NCI-H345 (cell line): ENCODE measurements at places on chromosomes 5 and 9.

GRCh38 chr9:94144394-94144793, 60.1 kb downstream of the PTPDC1 start:
- DNase-seq = no peak

DNA sequence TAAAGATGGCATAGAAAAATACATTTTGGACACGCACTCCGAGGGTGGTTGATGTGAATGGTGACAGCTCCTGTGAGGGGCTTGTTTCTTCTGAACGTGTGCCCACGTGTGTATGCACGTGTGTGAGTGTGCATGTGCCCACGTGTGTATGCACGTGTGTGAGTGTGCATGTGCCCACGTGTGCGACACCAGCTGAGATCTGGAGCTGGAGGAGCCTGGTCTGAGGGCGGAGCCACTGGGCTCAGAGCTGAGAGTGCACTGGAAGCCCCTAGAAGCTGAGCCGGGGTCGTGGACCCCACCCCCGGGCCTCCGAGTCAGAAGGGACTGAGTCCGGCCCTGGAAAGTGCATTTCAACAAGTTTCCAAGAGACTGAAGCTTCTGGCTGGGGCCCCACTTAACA, 282.5 kb upstream of the IRX4 start:
- DNase-seq = no peak

- DNase-seq = peak; percentile 61
Observed at GRCh38 chr5:144183254-144183889, 12.7 kb downstream of the KCTD16 start.

- no peak for DNase-seq
Observed at GRCh38 chr5:81046041-81046440, 85.9 kb downstream of the RASGRF2 start.

- no peak for DNase-seq
Observed at GRCh38 chr5:757931-758697, 26.4 kb downstream of the ZDHHC11B start.

DNA sequence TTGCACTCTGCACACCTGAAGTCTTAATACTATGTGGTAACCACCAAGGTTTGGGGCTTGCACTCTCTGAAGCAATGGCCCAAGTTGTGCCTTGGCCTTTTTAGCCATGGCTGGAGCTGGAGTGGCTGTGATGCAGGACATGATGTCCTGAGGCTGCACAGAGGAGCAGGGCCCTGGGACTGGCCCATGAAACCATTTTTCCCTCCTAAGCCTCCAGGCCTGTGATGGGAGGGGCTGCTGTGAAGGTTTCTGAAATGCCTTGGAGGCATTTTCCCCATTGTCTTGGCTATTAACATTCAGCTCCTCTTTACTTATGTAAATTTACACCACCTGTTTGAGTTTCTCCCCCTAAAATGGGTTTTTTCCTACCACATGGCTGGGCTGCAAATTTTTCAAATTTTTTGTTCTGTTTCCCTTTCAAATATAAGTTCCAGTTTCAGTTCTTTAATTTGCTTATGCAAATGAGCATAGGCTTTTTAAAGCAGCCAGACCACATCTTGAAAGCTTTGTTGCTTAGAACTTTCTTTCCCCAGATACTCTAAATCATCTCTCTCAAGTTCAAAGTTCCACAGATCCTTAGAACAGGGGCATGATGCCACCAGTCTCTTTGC, 237.4 kb upstream of the DMAC1 start:
- no peak for DNase-seq

DNA sequence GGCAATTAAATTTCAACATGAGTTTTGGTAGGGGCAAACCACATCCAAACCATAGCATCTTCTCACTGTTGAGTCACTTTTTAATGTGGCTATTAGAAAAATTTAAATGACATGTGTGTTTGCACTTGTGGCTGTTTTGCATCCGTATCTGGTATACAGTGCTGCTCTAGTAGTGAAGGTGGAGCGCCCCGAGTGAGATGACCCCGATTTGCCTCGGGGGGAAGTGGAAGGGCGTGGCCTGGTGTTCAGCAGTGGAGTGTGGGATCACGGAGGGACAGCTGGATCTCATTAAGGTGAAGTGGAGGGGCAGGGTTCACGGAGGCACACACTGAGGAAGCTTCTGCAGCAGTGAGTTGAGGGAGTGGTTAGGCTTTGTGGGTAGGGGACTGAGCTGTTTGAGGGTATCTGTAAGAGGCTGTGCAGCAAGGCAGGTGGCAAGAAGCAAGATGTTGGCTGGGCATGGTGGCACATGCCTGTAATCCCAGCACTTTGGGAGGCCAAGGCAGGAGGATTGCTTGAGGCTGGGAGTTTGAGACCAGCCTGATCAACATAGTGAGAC, 6.2 kb upstream of the GMCL2 start:
- no peak for DNase-seq

- no peak for DNase-seq
Observed at GRCh38 chr5:115194676-115195075, 25.0 kb upstream of the TRIM36 start.

DNA sequence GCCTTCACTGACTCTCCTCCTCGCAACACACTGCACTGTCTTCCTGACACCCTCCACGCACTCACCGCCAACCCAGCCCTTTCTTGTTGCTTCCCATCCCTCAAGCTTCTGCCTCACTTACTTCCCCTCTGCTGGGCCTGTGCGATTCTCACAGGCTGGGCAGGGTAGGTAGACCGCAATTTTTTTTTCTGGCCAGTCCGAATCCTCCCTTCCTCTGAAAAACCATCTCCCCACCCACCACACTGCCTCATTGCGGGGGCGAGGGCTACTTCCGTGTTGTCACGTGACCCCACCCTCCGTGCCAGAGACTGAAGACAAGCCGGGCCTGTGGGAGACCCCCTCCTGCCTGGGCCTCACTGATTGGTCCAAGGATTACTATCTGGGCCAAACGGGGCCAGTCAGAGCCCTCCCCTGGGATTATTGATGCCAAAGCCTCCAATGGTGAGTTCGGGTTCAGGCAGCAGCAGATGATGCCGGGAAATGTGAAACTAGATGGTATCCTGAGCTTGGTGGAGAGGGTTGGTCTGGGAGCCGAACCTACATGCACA, 73.1 kb downstream of the STK10 start:
- DNase-seq = no peak

DNA sequence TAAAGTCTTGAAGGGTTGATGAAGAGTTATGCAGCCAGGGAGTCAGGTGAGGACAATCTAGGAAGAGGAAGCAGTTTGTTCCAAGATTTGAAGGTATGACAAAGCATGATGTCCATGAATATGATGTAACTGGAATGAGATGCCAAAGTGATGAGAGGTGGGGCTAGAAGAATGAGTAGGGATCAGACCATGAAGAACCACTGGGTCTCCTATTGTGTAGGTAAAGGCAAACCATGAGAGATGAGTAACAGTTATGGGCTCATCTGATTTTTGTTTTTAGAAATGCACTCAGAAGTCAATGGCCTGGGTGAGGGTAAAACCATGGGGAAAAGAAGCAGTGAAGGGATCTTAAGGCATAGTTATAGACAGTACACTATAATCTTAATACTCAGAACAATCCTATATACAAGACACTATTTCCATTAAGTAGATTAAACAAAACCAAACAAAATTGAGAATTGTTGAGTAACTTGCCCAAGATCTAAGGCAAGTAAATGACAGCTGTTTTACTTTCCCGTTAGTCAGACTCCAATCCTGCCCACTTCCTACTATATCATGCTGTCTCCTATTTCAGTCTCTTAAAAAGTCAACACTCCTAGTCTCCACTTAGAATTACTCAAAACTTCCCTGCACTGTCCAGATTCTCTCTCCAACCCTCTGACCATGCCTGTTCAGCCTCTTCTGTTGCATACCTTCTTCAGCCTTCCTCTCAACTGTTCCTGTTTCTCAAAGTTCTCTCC, 393.8 kb upstream of the MEF2C start:
- no peak for DNase-seq

GRCh38 chr5:15452781-15453180, 47.2 kb upstream of the FBXL7 start:
- no peak for DNase-seq

DNA sequence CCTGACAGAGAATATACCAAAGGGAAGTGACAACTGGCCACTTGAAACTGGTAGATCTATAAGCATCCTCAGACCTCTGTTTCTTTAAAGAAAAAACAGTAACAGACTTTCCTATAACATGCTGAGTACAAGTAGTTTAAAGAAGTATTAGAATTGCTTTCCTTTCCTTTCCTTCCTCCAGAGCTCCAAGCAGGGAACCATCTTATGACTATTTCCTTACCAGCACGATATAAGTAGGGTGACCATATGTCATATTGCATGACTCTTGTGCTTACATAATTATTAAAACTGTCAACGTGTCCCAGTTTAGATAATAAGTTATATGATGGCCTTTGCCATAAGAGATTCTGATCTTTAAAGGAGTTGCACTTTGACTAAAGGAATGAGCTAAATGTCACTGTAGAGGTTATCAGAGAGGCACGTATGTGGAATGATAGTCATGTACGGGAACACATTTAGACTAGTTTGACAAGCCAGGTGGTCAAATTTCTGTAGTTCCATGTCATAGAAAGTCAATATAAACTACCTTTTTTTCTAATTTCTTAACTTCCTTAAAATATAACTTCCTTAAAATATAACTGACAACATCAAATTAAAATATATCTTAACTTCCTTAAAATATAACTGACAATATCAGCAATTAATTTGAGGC, 212.7 kb upstream of the CD180 start:
- no peak for DNase-seq

DNA sequence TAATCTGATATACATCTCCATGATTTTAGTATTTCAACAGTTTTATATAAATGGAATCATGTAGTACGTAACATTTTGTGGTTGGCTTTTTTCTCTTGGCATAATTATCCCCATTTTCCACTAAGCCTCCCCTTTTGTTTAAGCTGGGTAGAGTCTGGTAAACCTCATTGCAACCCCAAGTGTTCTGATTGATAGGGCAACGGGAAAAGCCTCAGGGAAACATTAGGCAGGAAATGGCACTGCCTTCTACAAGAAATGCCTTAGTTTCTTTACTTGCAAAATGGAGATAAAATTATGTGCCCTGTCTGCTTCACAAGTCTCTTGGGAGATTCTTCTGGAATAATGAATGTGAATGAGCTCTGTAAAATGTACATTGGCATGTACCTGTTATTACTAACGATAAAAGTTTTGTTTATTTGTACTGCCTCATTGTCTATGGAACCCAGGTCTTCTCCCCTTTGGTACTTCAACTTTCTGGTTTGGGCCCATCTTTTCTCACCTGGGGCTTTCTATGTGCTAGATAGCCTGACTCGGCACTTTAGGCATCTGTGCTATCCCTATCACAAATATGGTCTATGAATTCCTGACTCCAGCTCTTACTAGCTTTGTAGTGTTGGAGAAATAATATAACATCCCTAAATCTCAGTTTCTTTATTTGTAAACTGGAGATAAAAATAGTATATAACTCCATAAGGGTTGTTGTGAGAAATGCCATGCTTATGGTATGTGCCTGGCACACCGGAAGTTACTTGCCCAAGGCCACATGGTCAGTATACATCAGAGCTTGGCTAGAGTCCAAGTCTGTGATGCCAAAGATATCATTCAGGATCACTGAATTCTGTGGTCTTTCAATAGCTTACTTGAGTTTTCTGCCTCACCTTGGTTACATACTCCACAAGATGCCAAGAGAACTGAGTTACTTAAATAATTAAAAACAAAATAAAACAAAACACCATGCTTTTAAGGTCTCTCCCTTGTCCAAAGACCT, 48.2 kb upstream of the ZNF169 start:
- DNase-seq = no peak

DNA sequence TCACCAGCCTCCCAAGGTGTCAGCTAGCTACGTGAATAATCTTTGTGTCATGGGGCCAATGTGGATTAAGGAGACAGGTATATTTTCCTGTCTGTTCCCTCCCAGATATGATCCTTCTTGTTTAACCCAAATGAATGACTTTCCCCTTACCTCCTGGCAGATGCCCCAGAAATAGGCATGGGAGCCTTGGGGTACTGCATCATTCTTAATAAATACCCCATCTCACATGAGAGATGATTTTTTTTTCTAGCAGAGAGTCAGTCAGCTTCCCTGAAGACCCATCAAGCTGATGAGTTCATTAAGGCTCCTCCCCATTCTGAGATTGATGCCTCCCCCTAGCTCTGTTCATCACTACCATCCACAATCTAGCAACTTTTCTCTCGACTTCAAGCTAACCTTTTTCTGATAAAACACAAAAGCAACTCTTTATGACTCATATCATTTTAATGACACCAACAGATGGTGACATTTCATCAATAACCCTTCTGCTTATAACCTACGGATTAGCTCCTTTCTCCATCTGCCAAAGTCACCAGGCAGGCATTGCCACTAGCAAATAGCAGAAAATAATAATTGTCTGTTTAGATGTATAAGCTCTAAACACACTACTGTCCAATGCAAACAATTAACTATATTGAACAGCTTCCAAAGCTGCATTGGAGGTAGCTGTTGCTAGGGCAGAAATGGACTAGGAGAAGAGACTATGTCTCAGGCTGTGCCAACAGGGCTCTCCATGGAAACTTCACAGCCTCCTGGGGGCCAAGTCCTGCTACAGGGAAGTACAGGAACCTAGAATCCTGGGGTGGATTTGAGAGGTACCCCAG, 143.7 kb downstream of the ACER2 start:
- DNase-seq = peak; percentile 4

DNA sequence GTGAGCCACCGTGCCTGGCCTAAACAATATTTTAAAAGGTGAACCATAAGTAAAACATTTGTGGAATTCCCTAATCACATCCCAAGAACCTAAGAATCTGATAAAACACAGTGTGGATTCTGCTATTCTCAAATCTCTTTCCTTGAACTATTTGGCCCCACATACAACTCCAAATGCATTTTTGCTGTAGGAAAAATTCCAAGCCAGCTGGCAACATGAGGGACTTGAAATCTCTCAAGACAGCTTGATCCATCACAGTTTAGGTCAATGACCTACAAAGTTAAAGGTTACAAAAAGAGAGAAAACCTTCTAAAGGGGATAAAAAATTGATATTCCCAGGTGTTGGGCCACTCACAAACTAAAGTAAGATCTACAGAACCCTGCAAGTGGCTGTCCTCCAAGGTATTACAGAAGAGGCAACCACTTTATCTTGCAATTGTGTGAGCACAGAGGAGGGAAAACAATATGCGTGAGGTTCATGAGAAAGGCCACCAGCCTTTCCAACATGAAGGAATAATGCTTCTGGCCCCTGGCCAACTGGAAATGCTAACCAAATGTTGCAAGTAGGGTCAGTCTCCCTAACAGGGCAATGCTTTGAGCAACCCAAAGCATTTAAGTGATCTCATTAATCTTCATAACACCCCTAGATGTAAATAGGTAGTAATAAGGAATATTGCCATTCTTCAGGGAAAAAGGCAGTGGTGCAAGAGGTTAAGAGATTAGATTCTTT, 221.4 kb downstream of the SEMA5A start:
- no peak for DNase-seq

- no peak for DNase-seq
Observed at GRCh38 chr5:9573796-9574195, 27.9 kb upstream of the SEMA5A start.
